Stimulated activated CD4-positive, alpha-beta T cell treated with anti-CD3 and anti-CD28 coated beads, Interleukin-12 subunit alpha, Interleukin-12 subunit beta, amount 100 ng/mL, for 4 hours (primary cell): ENCODE measurements at places on chromosomes 6 and 20.

DNA sequence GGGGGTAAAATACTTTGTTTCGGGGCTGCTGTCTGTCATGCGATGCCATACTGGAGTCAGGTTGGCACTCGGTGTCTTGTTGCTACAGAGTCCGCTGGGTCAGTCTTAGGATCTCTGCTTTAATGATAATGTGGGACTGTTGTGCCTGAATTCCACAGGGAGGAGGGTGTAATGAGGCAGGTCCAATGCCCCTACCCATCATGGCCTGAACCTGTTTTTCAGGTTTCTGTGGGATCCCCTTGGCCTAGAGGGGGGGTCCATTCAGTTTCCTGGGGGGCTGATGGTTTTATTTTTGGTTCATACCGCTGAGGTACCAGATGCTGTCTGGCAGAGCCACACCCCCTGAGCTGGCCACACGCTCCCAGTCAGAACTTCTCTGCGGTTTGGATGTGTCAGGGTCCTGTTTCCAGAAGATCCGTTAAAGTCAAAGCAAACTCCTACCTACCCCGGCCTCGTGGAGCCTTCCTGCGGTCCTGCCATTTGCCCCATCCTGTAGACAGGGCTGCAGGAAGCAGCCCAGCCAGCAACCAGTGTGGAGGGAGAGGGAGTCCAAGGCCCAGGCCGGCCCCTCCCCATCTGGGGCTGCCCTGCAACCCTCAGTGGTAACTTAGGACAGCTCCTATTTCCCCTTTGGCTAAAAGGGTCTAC, 69.7 kb downstream of the TCP11 start:
- no peak for DNase-seq

DNA sequence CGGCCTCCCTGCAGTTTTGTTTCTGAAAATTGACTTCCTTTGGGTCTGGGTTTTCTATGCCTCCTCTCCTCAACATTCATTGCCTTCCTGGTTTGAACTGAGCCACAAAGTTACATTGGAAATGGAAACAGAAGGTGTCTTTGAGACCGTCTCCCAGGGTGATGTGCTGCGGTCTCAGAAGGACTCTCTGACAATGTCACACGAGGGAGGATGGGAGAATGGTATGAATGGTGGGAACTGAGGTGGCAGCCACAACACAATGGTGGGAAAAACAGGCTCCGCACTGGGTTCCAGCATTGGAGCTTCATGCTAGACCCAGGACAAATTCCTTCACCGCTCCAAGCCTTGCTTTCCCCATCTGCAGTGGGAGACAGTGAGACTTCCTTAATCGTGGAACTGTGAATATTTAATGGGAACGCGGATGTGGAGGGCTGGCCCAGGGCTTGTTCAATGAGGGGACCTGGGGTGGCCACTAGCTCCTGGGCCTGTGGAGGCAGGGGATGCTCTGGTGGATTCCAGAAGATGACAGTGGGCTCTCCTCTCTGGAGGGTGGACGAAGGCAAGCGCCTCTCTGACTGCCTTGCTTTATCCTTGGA, 73.9 kb downstream of the KCNB1 start:
- DNase-seq = no peak

DNA sequence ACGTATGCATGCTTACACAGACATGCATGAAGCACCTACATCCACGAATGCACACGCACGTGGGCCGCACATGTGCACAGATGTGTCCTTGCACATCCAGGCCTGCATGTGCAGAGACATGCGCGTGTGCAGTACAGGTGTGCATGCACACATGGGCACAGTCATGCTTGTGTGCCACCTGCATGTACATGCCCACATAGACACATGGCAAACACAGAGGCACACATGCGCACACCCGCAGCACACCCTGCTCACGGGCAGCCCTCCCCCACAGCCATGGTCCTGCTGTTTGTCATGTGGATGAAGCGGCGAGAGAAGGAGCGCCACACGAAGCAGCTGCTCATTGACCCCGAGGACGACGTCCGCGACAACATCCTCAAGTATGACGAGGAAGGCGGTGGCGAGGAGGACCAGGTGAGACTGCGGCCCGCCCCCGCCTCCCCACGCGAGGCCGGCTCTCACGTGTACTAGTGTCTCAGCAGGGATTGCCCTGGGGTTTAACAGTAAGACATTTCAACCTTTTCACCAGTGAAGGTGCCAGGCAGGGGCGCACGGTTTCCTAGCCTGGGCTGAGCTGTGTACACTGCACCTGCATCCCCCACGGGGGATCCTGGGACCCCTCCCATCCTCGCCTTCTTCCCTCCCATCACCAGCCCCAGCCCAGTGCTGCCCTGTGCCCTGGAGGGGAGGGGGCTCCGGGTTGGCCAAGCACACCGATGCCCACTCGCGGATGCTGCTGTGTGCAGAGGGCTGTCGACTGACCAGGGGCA, 132.8 kb downstream of the TAF4 start:
- DNase-seq = no peak

DNA sequence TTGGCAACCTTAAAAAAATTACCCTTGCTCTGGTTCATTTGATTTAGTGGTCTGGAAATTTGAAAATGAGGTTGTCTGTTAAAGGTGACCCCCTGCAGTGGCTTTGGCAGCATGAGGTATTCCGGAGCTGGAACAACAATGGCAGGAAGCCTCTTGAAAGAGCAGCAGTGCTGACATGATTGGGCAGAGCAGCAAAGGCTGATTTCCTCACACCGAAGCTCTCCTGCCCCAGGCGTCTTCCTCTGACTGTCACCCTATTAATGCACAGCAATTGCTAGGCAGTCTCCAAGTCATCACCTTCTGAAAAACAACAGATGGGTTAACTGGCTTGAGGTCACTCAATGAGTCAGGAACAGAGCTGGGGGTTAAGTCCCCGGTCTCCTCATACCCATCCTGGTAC, 241.8 kb upstream of the MMS22L start:
- DNase-seq = no peak

DNA sequence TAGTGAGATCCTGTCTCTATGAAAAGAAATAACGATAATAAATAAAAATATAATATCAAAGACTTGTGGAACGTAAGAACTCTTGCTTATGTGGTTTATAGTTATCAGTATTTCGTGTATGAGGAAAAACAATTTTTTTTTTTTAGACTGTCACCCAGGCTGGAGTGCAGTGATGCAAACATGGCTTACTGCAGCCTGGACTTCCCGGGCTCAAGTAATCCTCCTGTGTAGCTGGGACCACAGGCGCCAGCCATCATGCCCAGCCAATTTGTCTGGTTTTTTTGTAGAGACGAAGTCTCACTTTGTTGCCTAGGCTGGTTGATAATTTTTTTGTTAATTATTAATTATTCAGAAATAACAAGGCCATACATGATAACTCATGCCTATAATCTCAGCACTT, 18.6 kb upstream of the CDK19 start:
- DNase-seq = no peak
